Activated CD4-positive, alpha-beta T cell treated with anti-CD3 and anti-CD28 coated beads for 48 hours (primary cell): ENCODE measurements at places on chromosomes 5 and 9.

- no peak for DNase-seq
Observed at GRCh38 chr5:123505633-123506032, 6.3 kb upstream of the CSNK1G3 start.

GRCh38 chr9:72305707-72306106, 59.3 kb downstream of the ZFAND5 start:
- DNase-seq: no peak

- no peak for DNase-seq
Observed at GRCh38 chr9:105425816-105426433, 21.9 kb upstream of the FSD1L start.

- DNase-seq: no peak
Observed at GRCh38 chr5:144237851-144238250, 67.2 kb downstream of the KCTD16 start.

DNA sequence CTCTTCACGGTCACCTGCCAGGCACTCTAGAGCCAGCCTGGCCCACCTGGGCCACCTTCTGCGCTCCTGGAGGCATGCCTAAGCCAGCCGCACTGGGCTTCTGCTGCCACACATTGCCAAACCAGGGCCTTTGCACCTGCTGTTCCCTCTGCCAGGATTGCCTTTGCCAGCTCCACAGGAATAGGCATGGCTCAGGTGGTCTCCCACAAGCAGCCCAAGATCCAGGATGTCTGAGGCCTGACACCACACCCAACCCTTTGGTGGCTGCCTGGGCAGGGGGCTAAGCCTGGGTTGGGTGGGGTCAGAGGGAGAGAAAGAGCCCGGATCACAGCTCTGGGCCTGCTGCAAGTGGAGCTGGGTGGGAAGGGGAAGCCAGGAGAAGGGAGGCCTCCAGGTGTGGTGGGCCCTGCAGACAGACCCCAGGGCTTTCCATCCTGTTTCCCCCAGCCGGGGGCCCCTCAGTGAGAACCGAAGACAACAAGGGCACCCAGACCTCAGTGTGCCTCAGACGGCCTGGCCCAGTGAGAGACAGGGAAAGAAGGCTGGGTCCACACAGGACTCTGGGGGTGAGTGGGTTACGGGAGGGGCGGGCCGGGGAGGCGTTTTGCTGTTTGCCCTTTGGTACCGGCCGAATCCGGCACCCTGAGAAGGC, 672 bp upstream of the SUSD3 start:
- DNase-seq: no peak

DNA sequence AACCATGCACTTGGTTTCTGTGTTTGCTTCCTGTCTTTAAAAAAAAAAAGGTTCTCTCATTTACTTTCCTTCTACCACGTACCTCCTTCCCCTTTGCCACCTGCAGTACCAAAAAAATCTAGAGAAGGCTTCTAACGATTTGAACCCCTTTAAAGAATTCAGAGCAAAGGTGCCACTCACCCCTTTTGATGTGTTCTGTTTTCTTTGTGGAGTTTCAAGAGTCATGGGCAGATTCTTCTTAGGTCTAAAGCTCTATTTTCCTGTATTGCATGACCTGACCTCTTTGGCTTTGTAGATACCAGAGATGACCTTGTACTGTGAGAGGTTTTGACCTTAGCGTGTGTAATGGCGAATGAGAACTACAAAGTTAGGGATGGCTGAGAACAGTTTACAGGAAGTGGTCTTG, 29.0 kb downstream of the TXNDC8 start:
- DNase-seq: no peak

GRCh38 chr9:99873943-99874584, 32.4 kb upstream of the STX17 start:
- peak; percentile 52 for DNase-seq

- DNase-seq: no peak
Observed at GRCh38 chr5:140011297-140011802, 31.7 kb downstream of the NRG2 start.

- DNase-seq: peak; percentile 82
Observed at GRCh38 chr9:4970970-4971641, 14.0 kb upstream of the JAK2 start.

GRCh38 chr5:139699351-139699750, 51.2 kb downstream of the CXXC5 start:
- DNase-seq: no peak

DNA sequence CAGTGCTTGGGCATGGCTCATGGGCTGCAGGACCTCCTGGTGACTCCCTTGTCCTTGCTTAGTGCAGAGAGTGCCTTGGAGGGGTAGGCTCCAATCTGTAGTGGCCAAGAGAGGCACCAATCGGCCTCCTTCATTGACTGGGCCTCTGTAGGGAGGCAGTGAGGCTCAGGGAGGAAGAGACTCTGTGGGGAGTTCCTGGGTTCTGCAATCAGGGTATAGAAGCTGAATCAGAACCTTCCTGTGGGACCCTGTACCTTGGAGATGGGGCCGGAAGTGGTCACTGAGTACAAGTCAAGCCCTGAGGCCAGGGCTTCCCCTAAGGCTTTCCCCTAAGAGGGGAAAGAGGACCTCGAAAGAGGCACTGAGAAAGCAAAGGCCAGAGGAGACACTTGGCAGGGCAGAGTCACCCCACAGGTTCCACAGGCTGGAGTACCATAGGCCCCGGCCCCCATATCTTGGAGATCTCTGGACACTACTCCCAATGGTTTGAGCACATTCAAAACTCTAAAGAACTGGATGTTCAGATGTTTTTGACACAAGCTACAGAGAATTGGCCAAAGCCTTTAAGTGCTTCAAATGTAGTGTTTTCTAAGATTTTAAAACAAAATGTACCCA, 190.5 kb downstream of the HSPA4 start:
- DNase-seq: no peak

DNA sequence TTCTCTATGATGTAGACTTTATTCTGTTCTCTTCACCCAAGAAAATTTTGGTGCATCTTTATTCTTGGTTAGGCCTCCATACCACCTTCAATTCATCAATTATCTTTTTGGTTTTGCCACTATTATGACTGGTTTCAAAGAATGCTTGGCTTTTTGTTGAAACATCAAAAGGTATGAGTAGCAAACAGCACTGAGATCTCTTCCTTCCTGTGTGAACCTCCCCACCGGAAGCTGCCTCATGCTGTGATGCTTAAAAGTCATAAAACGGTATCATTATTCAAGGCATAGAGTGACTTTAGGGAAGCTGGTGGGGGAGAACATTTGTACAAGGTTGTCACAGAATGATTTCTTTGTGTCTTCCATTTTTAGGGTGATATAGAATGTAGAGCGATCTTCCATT, 70.6 kb downstream of the IQGAP2 start:
- DNase-seq: peak; percentile 75

GRCh38 chr5:127007522-127007921, 22.8 kb downstream of the MARCHF3 start:
- no peak for DNase-seq

GRCh38 chr5:75331-76320, 16.3 kb upstream of the PLEKHG4B start:
- DNase-seq: no peak

DNA sequence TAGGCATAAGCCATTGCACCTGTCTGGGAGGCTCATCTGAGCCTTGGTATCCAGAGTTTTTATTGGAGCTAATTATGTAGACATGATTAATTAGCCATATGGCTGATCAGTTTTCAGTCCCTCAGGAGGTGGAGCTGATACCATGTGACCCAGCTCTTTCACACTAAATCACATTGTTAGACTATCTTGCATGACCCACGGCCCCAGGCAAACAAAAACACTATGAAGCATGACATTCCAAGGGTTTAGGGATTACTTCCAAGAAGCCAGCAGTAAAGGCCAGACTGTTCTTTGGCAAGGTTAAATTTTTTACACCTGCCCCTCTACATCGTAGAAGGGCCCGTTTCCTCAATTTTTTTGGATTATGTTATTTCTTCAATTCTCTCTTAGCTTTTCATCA, 5.0 kb upstream of the C5orf24 start:
- DNase-seq: no peak

GRCh38 chr9:109108318-109108717, 11.4 kb downstream of the TMEM245 start:
- no peak for DNase-seq

DNA sequence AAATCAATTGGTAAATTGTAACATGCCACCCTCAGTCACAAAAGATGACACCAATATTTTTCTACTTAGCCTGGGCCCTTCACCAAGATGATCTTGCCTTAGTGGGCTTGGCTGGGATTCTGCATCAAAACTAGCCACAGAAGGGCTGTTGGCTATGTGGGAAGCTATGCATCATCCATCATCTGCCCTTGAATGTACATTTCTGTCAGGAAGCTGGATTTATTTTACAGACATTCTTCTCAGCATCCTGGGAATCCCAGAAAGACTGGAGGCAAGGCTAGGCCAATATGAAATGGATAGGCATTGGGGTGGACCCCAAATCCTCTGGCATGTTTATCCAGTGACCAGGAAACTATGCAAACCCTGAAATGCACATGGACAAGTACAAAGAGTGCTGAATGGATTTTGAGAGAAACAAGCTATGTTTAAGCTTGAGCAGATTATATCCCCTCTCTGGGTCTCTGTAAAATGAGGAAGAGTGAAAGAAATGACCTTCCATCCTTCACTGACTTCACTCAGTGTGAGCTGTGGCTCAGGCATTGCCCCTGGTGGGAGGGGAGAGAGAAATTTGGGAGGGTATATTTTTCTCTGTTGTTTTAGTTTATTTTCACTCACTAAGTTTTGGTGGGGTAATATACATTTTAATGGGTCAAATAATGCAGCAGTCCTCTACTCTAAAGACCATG, 283.6 kb downstream of the EBF1 start:
- DNase-seq: no peak

DNA sequence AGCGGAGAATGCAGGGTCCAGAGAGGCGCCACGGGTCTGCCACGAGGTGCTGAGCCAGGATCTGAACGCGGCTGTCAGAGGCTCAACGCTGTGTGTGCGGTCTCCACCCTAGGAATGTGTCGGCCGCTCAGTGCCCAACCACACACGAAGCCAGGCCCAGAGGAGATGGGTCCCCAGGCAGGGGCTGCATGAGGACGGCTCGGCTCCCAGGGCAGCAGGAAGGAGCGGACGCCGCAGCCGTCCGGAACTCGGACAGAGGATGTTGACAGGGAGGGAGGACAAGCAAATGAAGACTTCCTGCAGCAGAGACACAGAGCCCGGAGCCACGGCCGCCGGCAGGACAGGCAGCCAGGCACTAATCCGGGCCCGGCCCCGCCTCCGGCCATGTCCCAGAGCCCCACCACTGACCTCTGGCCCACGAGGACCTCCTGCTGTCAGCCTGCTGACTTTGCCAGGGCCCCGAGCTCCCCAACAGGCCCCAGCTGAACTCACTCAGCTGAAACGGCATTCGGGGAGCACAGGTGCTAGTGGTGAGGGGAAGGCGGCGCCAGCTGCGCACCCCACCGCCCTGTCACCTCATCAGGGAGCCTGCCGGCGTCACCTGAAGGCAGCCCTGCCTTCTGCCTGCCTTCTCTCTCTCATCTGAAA, 12.7 kb downstream of the VAV2 start:
- no peak for DNase-seq

DNA sequence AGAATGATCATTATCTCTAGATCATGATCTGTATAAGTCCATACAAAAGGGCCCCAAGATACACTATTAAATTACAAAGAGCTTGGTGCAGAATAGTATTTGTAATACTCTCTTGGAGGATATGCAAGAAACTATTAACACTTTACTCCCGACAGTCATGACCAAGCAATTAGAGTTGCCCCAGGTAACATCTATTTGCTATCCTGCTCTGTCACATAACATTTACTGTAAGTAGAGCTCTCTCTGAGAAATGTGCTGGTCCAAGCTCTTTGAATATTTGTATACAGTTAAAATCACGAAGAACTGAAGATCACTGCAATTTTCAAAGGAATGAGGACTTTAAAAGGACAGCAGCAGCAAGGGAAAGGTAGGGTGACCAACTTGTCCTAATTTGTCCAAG, 553.7 kb downstream of the RAB3C start:
- no peak for DNase-seq

- peak; percentile 81 for DNase-seq
Observed at GRCh38 chr9:114930056-114930812, at the start of gene TNFSF8. Gene TNFSF8 (minus strand): TSS chr9:114930591. CDS start chr9:114930303, 288 bp downstream.

DNA sequence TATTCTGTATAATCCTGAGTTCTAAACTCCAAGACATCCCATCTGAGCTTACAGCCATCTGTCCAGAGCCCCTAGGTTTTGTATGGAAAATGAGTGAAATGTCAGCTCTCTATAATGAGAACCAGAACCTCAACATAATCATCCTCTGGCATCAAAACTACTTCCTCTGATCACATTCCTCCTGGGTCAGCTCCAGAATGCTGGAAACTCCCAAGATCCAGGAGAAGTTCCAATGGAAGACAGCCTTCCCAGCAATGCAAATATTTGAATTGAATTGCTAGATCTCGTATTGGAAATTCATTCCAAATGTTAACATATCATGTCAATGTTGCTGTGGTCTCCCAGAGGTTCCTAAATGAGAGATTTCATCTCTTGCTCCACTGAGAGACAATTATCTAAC, 23.8 kb downstream of the C9 start:
- DNase-seq: no peak
